ENCODE measurements at places on chromosomes 4 and X.

DNA sequence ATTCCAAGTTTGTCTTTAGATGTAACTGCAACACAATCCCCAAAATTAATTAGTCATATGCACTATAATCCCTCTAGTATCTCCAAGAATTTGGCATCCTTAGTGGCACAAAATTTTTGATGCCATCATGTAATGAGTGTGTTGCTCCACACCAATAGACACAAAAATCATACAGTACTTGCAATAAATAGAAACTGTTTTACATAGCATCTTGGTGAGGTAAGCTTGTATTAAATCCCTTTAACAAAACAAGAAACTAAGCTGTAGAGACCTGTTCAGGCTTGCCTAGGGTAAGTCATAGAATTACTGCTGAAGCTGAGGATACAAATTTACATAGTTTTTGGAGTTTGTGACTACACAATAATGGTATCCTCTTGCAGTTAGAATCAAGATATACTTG is 64.5 kb upstream of the PRSS12 start:
- no peak for DNase-seq

- DNase-seq: no peak
These were observed 74.6 kb upstream of the AP1S2 start for GRCh38 chrX:15929194-15929593.

- DNase-seq: no peak
These were observed 69.8 kb downstream of the TBL1X start for GRCh38 chrX:9534686-9535085.

DNA sequence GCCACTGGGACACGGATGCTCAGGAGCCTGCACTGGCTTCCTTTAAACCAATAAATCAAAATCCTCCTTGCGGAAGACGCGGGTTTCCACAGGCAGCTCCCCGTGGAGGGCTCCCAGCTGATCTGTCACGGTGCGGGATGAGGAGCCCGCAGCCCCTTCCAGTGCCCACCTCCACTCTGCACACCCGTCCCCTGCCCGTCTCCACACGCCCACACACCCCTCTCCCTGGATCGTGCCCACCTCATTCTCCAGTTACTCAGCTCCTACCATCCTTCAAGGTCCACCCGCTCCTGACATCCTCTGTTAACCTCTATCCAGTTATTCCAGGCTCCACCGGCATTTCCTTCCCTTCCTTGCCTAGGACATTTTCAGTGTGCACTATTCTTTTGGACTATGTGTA is 895.9 kb downstream of the TRIML1 start:
- no peak for DNase-seq

- DNase-seq: no peak
These were observed 154.6 kb downstream of the ATOH1 start for GRCh38 chr4:93983140-93983539.

- no peak for DNase-seq
These were observed 55.6 kb downstream of the MAP7D2 start for GRCh38 chrX:20060961-20061748.

DNA sequence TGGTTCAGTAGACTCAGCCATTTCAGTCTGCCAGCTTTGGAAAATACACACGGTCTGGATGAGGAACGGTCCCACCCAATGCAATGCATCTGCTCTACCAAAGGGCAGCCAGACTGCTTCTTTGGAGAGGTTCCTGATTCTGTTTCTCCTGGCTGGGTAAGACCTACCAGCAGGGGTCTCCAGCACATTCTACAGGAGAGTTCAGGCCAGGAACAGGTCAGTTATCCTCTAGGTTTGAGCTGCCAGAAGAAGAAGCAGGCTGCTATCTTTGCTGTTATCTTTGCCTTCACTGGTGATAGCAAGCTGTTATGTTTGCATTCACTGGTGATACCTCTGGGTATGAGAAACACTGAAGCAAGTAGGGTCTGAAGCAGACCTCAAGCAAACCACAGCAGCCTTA is 45.5 kb upstream of the PBDC1 start:
- no peak for DNase-seq

- DNase-seq: no peak
These were observed 80.9 kb downstream of the C4orf33 start for GRCh38 chr4:129176864-129177263.

DNA sequence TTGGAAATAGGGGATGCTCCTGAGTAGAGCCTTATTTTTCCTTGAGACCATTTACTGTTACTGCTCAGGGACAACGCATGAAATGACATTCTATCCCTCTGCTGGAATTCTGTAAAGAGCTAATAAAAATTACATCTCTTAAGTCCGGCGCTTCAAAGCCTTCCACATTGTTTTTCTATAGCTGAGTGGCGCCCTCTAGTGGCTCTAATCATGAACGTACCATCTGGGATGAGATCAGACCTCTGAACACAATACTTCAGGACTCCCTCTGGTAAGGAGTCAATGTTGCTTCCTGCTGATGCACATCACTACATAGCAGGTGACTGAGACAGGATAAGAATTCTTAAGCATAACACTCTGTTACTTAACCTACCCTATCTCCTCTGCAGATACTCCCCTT is 6.0 kb downstream of the HMGN5 start:
- DNase-seq: no peak

DNA sequence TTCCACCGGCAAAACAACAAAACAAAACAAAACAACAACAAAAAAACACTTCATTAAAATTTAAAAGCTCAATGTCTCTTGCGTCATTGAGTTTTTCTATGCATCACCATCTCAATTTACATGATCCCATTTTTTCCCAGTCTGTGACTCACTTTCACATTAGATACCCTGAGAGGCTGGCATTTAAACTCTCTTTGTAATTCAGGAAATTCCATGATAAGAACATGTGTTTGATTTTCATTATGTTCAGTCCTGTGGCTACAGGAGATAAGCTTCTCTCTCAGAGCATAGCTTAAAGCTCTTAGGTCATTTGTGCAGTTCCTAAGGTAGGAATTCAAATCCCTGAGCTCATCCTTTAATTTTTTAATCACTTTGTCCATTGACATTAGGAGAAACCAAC is 104.6 kb downstream of the NBDY start:
- DNase-seq: no peak

DNA sequence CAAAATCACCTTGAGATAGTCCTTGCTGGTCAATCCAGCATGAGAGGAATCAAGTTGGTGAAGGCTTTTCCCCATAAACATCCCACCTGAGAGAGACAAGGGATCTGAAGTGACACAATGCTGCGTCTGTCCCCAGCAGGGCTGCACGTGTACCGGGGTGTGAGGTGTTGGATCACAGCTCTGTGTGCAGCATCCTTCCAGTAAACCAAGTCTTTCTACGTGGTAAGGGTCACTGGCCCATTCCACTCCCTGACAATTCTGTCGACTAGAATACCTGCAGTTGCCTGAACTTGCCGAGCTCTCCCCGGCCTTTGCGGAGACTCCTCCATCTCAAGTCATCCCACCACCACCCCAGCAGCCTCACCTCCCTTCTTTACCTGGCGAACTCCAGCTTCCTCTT is 14.8 kb downstream of the HELT start:
- no peak for DNase-seq

DNA sequence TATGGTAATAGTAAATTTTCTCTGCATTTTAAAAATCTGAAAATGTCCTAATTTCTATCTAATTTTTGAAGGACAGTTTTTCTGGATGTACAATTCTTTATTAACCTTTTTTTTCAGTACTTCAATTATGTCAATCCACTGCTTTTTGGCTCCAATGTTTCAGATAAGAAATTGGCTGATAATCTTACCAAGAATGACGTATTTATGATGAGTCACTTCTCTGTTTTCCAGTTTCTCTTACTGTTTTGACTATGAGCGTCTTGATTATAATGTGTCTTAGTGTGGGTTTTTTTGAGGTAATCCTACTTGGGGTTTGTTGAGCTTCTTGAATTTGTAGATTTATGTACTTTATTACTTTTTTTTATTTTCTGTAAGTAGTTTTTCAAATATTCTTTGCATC is 47.2 kb downstream of the UGT2B11 start:
- no peak for DNase-seq

GRCh38 chrX:152245213-152245612 is 106.8 kb upstream of the MAGEA10 start:
- DNase-seq: no peak

GRCh38 chr4:114879916-114880669 is 233.3 kb downstream of the NDST4 start:
- no peak for DNase-seq

DNA sequence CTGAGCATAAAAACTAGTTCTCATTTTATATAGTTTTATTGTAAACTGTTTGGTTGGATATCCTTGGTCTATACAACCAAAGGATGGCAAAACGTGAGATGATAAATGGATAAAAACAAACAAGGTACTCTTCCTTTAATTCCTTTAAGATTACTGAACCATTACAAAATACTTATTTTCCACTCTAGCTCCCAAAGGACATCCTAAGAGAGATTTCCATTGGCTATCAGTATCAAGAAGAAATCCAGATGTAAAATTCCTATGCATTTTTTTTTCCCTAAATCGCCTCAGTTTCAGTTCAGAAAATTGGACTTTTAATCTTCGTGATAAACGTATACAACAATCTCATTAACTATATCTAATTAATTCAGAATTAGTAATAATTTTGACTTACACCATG is 2.3 kb downstream of the FBXL5 start:
- DNase-seq: no peak

GRCh38 chr4:137360761-137361160 is 171.5 kb downstream of the PCDH18 start:
- no peak for DNase-seq

DNA sequence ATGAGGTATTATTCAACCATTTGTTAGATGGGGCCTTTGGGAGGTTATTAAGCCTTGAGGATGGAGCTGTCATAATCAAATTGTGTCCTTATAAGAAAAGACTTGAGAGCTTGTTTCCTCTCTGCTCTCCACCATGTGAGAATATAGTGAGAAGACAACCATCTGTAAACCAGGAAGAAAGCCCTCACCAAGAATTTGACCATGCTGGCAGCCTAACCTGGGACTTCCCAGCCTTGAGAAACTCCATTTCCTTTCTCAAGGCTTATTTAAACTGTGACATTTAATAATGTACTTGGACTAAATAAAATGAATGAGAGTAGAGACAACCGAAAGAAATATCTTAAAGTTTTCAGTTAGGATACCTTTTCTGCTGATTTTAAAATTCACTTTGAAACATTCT is 83.7 kb upstream of the GC start:
- DNase-seq: no peak

- DNase-seq: no peak
These were observed 43.4 kb upstream of the KLF3 start for GRCh38 chr4:38620527-38621027.

DNA sequence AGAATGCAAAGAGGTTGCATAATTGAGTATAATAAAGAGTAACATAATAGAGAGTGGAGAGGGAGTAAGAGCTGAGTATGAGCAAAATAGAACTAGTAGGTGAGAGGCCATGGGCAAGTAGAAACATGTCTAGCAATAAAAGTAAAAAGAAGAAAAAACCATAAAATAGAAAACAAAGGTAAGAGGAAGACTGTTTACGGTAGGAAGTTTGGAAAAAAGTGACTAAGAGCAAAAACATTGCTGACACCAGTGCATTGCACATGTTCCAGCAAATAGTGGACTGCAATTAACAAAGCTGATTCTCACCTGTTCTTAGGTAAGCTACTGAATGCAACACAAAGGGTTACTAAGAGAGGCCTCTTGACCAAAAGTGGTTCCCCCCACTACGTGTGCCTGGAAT is 202.9 kb downstream of the TEX13A start:
- no peak for DNase-seq

- no peak for DNase-seq
These were observed 19.1 kb upstream of the HERC6 start for GRCh38 chr4:88359558-88359957.

DNA sequence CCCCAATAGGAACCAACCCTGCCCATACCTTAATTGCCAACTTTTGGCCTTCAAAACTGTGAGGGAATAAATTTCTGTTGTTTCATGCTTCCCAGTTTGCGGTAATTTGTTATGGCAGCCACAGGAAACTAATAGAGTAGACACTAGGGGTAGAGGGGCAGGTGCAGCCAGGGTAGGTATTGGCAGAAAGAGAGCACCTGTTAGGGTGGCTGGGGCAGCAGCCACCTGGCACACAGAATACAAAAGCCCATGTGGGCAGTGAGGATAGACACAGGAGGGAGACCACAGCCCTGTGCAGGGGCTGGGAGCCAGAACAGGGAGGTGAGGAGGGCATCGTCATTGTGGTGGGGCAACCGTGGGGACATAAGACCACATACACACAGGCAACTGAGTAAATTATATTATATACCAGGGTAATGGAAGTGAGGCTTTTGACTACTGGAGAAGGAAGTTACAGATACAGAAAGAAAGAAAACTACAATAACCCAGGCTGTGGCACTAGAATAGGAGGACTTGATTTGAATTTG is 28.2 kb downstream of the IRF2 start:
- no peak for DNase-seq

GRCh38 chr4:101667348-101667747 is 123.2 kb upstream of the BANK1 start:
- no peak for DNase-seq

- no peak for DNase-seq
These were observed 10.4 kb upstream of the MAEA start for GRCh38 chr4:1279253-1279652.

DNA sequence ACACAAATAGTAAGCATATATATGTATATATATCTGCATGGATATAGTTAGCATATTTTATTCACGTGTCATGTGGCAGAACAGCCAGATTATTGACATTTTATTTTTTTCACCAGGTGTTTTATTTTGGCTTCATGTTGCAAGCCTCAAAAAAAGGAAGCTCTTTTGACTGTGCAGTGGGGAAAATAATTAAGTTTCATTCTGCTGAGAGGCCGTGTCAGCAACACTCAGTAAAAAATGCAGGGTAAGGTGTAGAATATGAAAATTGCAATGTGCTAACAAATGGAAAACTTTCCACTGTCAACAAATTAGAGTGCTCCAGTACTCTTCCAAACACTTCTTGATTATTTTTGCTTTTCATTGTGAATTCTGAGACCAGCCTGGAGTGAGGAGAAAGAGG is 511.5 kb downstream of the GLUD2 start:
- DNase-seq: no peak

- DNase-seq: no peak
These were observed 562.8 kb upstream of the IGFBP7 start for GRCh38 chr4:57672846-57673433.

DNA sequence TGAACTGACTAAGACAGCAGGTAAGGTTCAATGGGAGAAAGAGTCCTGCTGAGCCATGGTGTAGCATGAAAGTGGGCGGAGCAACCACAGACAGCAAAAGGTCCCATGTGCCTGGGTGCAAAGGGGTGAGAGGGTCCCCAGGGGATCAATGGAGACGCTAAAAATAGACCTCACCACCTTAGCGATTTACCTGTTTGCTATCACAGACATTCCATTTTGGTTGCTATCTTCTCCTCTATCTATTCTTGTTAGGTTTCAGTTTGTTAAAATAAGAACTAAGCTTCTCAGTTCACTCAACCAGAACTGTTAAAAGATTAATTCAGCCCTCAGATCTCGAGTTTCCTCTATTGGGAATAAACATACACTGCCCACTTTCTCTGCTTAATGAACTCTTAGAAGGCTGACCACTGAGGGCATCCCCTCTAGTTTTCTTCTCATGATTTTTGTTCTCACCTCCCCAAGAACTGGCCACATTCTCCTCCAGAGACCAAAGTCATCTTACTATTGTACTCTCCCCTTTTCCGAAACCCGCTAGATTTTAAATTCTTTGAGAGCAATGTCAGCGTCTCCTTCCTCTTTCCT is 136.7 kb downstream of the PARM1 start:
- no peak for DNase-seq
